Activated CD4-positive, alpha-beta T cell treated with anti-CD3 and anti-CD28 coated beads, Interleukin-2, amount 10 ng/mL, durations not matched to agents 7 days and 5 days (primary cell): ENCODE measurements at places on chromosomes 6 and 20. TPM values are rescaled to one million over a fixed set of nuclear protein-coding genes. Genes with fewer than 3 reads are reported as not detected.

SNHG17 gene
- 40.8 TPM for total RNA-seq

- H3K27me3 ChIP-seq, result no peaks in the 10 kb centered on the region
- peak overlapping the region; percentile 43 for H3K27ac ChIP-seq
- H3K4me3 ChIP-seq, result no peak overlapping the region
Observed at GRCh38 chr20:37226889-37227288, 34.7 kb downstream of the GHRH start.

GRM1 gene
- total RNA-seq, result not detected

DNA sequence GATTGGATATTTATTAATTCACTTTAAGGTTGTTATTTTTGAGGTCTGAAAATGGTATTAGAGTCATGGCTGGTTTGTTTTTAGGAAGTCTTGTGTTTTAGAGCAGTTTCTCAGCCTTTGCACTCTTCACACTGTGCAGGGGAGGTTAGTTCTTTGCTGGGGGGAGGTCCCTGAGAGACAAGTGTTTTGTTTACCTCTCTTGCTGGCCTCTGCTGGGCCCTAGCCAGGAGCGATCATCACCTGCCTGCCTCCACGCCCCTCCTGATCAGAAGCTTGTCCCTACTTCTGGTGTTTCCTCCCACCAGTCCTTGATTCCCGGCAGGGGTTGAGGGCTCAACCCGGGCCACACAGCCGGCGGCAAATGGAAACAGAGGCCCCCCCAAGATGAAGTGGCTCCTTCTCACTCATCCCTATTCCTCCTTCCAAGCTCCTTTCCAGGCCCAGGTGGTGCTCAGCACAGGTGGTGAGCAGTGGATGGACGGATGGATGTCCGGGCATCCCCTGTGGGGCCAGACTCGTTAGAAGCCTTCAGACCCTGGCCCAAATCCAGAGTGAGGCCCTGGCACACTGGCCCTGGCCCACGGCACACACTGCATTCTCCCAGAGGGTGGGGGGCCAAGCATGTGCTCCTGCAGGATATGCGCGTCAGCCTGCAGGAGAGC is 51.3 kb downstream of the GRM4 start:
- no peak overlapping the region for H3K4me3 ChIP-seq
- no peak for DNase-seq
- H3K4me1 ChIP-seq, result no peaks in the 10 kb centered on the region
- H3K27me3 ChIP-seq, result peaks cover 19% of the 10 kb centered on the region
- no peak overlapping the region for H3K27ac ChIP-seq
- no peaks in the 10 kb centered on the region for H3K36me3 ChIP-seq

DNA sequence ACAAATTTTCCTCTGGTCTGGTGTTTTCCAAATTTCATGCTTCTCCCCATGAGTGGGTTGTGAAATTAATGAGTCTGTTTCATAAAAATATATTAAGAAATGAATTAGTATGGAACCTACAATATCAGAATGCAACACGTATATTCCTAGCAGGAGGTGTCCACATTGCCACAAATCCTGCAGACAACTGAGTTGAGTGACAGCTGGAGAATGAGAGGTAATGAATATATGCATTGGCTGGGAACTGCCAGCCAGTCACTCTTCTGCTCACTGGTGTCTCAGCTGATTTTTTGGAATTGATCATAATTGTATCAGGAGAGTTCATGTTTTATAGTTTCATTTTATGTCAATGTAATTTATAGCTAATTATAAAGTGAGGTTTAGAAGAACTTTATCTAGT is 6.3 kb upstream of the ARFGEF3 start:
- H3K4me3 ChIP-seq, result no peak overlapping the region
- DNase-seq, result no peak
- no peaks in the 10 kb centered on the region for H3K4me1 ChIP-seq
- H3K27ac ChIP-seq, result no peak overlapping the region
- H3K36me3 ChIP-seq, result no peaks in the 10 kb centered on the region

- H3K27me3 ChIP-seq, result peaks cover 13% of the 10 kb centered on the region
- no peaks in the 10 kb centered on the region for H3K36me3 ChIP-seq
- DNase-seq, result no peak
- no peaks in the 10 kb centered on the region for H3K4me1 ChIP-seq
- no peak overlapping the region for H3K4me3 ChIP-seq
- H3K27ac ChIP-seq, result no peak overlapping the region
Observed at GRCh38 chr20:50717974-50718761, 13.2 kb upstream of the PARD6B start.

DNA sequence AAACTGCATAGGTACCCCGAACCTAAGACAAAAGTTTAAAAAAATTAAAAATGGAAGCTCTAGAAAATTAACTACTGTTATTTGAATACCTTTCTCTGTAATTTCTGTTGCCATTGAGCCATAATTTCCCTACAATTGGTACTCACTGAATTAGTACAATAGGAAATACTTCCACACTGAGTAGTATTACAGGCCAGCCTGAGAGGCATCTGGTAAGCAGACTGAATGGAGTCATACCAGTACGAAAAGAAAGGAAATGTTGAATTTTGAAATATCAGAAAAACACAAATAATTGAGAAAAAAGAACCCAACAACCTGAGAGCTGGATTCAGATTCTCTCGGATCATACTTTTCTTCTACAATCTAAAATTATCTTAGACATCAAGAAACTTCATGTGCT is 791.3 kb downstream of the TENT5A start:
- no peaks in the 10 kb centered on the region for H3K36me3 ChIP-seq
- no peak for DNase-seq
- H3K4me1 ChIP-seq, result no peaks in the 10 kb centered on the region

GRCh38 chr6:11437824-11438459 is 99.6 kb upstream of the TMEM170B start:
- H3K4me3 ChIP-seq, result no peak overlapping the region
- H3K4me1 ChIP-seq, result peaks cover 7% of the 10 kb centered on the region
- H3K27ac ChIP-seq, result no peak overlapping the region
- DNase-seq, result no peak
- H3K27me3 ChIP-seq, result peaks cover 2% of the 10 kb centered on the region
- H3K36me3 ChIP-seq, result no peaks in the 10 kb centered on the region

DNA sequence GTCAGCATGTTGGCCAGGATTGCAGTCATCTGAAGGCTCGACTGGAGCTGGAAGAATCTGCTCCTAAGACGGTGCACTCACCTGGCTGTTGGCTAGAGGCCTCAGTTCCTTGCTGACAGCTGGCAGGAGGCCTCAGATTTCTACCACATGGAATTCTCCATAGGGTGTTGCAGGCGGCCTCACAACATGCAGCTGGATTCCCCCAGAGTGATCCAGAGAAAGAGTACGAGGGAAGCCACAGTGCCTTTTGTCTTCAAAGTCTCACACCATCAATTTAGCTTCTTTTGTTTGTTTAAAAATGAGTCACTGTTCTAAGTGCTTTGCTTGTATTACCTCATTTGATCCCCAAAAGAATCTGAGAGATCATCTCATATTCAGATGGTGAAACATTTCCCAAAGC is 65.5 kb upstream of the FYN start:
- DNase-seq, result no peak
- no peaks in the 10 kb centered on the region for H3K27me3 ChIP-seq
- no peak overlapping the region for H3K27ac ChIP-seq

PTPRA gene
- total RNA-seq, result 66.4 TPM

DNA sequence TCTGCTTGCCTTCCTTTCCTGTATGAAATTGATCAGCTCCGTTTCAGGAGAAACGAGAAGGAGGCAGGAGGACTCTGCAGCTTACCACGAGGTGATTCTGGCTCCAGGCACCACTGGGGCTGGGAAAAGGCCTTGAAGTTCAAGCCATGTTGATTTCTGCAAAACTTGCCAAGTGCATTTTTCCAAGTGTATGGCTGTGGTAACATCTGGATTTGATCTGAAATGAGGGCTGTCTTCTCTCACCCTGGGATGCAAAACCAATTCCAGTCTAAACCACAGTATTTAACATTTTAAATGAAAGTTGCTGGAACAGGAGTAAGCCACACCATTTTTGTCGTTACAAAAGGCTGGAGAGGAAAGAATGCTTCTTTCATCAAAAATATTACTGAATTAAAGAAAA is 36.1 kb upstream of the FAM210B start:
- H3K4me1 ChIP-seq, result peaks cover 6% of the 10 kb centered on the region
- H3K27me3 ChIP-seq, result peaks cover 19% of the 10 kb centered on the region
- DNase-seq, result no peak
- no peak overlapping the region for H3K27ac ChIP-seq
- no peaks in the 10 kb centered on the region for H3K36me3 ChIP-seq
- H3K4me3 ChIP-seq, result no peak overlapping the region

TCP11 gene
- not detected for total RNA-seq

OR2B6 gene
- total RNA-seq, result not detected
